Stimulated activated CD4-positive, alpha-beta T cell treated with anti-CD3 and anti-CD28 coated beads, Interleukin-1b, Interleukin-23, amount 100 ng/mL, for 1 hour (primary cell): ENCODE measurements at places on chromosomes 4 and X.

- DNase-seq = no peak
Observed at GRCh38 chr4:54548098-54548620, 109.6 kb upstream of the KIT start.

DNA sequence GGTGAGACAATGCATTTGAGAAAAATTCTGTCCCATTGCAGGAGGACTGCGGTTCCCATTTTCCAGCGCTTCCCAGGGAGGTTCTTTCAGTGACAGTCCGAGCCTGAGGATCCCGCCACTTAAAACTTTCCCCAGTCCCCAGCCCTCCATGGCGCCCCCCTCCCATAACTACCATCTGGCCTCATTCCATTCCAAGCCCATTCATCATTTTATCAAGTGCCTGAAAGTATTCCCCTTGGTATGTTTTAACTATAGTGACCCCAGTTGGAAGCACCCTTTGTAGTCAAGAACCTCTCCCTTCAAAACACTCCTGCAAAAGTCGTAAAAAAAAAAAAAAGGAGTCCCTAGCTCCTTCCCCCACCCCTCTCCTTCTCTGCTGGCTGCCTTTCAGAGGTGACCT is 1.2 kb downstream of the RASL11B start:
- no peak for DNase-seq

DNA sequence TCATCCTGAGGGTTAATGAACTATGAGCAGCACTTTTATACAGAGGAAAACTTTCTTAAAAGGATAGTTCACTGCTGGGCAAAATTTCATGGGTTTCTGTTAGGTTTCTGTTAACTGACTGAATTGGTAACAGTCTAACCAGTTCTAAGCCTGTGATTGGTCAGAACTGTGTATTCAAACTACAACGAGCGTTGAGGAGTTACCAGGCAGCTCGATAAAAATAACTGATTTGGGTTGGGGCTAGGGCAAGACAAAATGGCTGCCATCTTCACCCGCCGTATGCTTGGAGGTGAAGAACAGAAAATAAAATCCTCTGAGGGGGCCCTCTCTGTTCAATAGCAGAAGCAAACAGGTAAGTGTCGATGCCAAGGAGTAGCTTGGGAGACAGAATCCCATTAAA is 22.0 kb downstream of the FAM133A start:
- no peak for DNase-seq

GRCh38 chr4:69823481-69824186 is 36.3 kb downstream of the SULT1E1 start:
- DNase-seq = no peak

DNA sequence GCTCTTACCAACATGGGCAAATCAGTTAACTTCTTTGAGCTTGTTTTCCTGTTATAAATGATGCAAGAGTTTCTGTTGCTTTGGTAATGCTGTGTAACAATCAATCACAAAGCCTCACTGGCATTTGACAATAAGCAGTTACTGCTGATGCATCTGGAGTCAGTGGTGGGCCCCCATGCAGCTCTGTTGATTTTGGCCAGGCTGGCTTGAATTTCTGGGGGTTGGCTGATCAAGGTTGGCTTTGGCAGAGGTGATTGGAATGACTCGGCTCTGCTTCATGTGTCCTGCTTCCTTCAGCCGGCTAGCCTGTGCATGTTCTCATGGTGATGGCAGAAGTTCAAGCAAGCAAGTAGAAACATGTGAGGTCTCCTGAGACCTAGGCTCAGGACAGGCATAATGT is 90.4 kb downstream of the PHEX start:
- no peak for DNase-seq

DNA sequence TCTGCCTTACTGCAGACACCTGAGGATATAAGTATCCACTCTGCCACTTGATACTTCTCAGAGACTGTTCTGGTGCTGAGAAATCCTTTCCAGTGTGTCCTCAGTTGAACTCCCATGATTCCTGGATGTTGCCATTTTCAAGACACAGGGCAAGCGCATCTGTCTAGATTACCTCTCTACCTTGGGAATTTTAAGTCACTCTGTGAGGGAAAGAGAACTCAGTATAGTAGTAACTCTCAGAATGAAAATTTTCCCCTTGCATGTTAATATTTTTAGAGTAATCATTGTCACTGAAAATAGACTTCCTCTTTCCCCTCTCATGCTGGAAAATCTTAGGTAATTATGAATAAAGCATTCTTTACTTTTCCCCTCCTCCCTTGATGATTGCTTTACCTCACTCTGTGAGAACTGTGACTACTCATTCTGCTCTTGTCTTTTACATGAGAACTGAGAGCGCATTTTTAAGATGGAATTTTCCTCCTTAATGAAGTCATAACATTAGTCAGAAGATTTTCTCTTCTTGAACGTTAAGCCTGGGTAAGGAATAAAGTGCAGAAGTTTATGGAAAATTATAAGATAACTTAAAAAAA is 45.0 kb downstream of the TET2 start:
- DNase-seq = no peak

DNA sequence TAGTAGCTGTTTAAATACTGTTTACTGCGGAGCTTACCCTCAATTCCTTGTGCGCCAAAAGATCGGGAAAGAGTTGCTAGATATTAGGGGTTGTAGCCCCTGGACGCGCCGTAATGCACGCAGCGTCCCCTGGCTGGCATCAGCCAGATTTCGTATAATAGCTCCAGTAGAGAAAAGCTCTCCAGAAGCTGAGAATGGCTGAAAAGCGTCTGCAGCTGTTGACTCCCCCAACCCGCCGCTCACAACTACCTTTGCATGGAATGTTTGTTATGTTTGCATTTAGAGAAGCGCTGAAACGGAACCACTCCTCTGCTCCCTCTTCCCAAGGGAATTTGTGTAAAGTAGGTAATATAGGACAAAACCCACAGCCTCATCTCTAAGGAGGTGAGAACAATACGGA is 3.7 kb downstream of the DOCK11 start:
- DNase-seq = no peak

DNA sequence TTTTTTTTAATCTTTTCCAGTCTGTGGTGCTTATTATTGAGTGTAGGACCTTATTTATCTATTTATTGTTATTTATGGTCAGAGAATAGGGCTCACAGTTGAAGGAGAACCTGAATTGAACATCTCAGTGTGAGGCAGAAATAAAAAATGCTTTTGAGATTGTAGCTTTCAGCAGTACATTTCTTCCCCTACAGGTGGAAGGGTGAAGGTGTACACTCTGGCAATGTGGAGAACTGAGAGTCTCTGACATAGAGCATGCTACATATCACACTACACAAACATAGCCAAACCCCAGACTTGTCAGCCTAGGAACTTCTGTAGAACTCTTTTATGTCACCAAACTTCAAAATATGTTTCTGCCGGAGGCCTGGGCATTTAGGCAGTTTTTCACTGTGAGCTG is 140.2 kb downstream of the STIM2 start:
- DNase-seq = no peak

- no peak for DNase-seq
Observed at GRCh38 chr4:138562544-138562991, 320.4 kb upstream of the SLC7A11 start.

DNA sequence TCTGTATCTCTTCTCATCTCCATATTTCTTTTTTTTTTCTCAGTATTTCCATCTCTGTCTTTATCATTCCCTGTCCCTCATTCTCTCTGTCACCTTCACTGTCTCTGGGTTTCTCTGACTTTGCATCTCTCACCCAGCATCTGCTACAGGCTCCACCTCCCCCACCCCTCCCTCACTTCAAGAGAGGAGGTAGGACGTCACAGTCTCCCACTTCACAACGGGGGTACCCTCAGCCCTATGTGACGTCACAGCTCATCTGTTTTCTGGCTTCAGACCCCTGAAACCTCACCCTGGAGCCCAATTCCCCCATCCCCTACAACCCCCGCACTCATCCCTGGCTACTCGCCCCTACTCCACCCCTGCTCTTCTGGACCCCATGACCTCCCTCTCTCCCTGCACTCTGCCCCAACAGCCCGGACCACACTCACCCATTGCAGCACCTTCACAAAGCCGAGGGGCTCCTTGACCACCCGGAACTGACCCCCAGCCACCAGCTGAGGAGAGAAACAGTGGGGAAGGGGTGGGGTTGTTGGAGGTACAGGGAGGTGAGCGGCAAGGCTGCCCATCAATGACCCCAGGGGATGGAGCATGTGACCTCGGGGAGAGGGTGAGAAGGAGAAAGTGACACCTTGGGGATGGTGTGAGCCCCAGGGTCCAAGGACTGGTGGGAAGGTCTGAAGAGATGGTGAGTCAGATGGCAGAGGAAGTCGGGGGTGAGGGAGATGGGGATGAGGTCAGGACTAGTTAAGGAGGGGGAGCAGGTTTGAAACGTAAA is 1.3 kb downstream of the SYP start:
- no peak for DNase-seq

DNA sequence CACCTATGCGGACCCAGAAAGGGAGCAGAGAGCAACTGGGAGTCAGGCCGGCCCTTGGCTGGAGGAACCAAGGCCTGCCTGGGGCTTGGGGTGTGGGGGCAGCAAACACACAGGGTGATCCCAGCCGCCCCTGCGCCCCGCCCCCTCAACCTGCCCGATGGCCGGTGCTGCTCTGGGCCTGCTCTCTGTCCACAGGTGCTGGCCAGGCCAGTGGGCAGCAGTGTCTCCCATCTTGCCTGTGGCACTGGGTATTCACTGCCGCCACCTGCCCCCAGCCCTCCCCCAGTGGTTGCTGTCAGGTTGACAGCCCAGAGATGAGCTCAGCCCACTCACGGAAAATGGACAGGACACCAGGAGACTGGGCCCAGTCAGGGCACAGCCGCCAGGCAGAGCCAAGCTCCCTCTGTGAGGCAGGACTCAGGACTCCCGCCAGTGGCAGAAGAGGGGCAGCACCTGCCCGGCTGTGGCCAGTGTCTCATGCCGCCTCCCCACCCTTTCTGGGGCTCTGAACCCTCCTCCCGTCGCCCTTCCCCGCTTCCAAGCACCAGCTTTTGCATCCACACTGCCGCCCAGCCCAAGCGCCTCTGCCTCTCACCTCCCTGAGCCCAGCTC is 4.7 kb downstream of the NKX1-1 start:
- DNase-seq = no peak

- no peak for DNase-seq
Observed at GRCh38 chr4:55248756-55249155, 97.3 kb upstream of the SRD5A3 start.

- DNase-seq = no peak
Observed at GRCh38 chr4:182272151-182272550, 28.9 kb downstream of the TENM3 start.

GRCh38 chr4:26780539-26780938 is 80.1 kb upstream of the STIM2 start:
- DNase-seq = no peak

DNA sequence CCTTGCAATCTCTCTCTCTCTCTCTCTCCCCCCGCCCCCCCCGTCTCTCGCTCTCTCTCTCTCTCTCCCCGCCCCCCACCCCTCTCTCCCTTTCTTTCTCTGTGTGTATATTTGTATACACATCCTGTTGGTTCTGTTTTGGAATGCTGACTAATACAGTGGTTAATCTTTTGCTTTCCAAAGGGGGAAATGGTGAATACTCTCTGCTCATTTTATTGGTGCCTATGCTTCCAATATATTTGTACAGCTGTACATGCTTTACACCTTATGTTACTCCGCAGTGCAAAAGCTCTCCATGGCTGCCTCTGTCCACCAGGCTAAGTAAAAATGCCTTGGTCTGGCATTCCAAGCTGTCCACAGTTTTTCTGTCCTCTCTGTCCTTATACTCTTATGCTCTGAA is 158.8 kb downstream of the RBMX2 start:
- no peak for DNase-seq

- DNase-seq = no peak
Observed at GRCh38 chrX:121642415-121642814, 595.0 kb downstream of the GLUD2 start.

GRCh38 chr4:80462621-80463091 is 127.1 kb downstream of the CFAP299 start:
- no peak for DNase-seq

- DNase-seq = no peak
Observed at GRCh38 chrX:108420481-108420880, 17.7 kb downstream of the COL4A6 start.

- DNase-seq = no peak
Observed at GRCh38 chr4:72084587-72085011, 52.8 kb downstream of the NPFFR2 start.

GRCh38 chr4:47698837-47699236 is 139.0 kb downstream of the CORIN start:
- DNase-seq = no peak

GRCh38 chr4:5366421-5366820 is 315.1 kb downstream of the STK32B start:
- DNase-seq = no peak
